ENCODE measurements at places on chromosomes 3 and 15.

DNA sequence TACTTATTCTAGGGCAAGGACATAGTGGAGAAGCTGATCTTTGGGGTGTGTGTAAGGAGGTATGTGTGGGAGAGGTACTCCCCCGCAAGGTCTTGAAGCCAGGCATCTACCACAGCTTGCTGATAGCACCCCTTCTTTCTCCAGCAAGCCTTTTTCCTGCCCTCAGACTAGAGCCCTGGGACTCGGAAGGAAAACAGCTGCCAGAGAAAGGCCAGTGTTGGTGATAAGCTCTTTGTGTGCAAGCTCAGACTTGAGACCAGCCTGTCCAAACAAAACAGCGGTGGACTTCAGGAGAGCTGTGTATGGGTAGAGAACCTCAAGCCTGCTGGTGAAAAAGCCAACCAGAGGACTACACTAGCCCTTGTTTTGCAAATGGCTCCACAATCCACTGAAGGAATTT, 1028.6 kb downstream of the MCTP2 start:
- no peak for DNase-seq

GRCh38 chr3:190505381-190506003, 8.4 kb upstream of the IL1RAP start:
- DNase-seq, result no peak

GRCh38 chr15:58462973-58463663, 31.3 kb downstream of the LIPC start:
- no peak for DNase-seq

- DNase-seq, result no peak
Observed at GRCh38 chr3:14760185-14760584, 58.6 kb upstream of the FGD5 start.

DNA sequence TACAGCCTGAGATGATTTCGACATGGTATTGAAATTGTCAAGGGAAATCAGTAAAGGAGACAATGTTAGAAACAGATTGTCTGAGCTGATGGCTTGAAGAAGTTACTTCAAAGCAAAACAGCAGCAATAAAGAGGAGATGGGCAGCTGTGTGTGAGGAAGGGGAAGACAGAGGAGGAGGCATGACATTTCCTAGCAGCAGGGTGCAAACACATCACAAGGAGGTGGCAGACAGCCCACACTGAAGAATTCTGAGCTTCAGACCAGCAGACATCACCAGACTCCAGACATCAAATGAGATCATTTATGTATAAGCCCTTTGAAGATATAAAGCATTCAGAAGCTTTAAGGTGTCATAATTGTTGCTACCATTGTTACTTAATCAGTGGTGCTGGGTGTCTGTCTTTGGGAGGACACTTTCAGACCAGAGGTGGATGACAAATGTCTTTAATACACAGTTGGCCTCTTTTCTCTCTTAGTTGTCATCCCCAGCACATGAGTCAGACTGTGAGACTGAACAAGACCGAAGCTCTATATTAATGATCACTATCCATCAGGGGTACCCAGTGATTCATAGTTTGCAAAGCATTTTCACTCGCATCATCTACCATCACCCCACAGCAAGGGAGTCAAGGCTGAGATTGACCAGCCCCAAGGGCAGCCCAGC, 203.9 kb downstream of the MINAR1 start:
- no peak for DNase-seq

DNA sequence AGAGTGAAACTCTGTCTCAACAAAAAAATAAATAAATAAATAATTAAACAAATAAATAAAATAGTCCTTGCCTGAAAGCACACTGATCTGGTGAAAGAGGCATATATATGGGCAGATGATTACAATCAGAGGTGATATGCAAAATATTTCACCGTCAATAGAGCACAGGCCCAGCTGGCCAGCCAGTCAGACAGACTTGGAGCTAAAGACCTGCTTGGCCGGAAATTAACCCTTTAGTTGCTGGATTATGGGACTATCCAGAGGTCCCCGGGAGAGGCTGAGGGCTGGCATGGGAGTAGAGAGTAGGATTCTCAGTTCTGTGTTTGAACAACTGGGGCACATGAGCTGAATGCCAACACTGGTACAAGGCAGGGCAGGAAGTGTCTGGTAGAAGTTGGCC, 59.1 kb upstream of the CTNNB1 start:
- DNase-seq, result no peak

DNA sequence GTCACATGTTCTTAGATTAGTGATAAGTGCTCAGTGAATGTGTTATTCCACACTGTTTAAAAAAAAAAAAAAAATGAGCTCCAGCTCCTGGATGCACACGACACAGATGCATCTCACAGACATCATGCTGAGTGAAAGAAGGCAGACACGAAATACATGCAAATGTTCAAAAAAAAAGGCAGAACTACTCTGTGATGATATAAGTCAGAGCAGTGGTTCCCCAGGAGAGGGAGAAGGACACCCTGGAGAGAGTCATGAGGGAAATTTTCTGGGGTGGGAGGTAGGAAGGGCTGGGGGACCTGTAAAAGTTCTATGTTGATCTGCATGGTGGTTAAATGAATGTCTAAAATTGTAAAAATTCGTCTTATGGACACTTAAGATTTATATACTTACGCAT, 4.3 kb downstream of the CSRNP1 start:
- no peak for DNase-seq

- no peak for DNase-seq
Observed at GRCh38 chr3:43618142-43618541, 3.7 kb downstream of the ANO10 start.

DNA sequence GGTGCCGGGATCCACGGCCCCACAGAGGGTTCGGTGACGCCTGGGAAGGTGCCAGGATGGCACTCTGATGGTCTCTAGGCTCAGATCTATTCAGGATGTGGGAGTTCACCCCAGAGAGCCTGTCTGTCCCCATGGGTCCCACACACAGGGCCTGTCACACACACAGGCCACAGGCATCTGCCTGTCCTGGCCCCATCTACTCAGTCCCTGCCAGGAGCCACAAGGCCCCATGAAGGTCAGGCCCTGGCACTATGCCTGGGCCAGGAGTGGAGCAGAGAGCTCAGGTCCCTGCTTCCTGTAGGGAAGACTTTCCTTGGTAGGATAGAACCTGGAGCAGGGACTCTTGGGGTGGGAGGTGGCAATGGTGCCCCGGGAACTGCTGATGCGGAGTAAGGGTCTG, 49.0 kb upstream of the FURIN start:
- DNase-seq, result no peak

GRCh38 chr3:43699864-43700263, 9.1 kb downstream of the ABHD5 start:
- no peak for DNase-seq

DNA sequence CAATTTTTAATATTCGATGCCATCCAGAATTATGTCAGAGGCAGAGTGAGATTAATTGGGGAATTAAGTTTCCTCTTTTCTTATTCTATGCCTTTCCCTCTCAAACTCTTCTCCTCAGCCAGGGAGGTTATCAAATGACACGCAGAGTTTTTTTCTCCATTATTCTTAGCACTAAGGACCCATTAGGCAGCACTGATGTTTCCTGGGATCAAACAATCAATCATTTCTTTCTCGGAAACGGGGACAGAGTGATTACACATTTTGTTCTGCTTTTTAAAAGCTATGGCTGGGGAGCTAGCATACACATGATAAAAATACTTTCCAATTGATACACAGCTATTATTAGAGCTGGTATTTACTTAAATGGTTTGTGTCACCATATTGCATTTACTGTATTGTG, 35.3 kb upstream of the PSMD6 start:
- DNase-seq, result no peak

All from occipital lobe (tissue), 3 donors.